Type B pancreatic cell (in vitro differentiated cells): ENCODE measurements at places on chromosomes 4 and X.

DNA sequence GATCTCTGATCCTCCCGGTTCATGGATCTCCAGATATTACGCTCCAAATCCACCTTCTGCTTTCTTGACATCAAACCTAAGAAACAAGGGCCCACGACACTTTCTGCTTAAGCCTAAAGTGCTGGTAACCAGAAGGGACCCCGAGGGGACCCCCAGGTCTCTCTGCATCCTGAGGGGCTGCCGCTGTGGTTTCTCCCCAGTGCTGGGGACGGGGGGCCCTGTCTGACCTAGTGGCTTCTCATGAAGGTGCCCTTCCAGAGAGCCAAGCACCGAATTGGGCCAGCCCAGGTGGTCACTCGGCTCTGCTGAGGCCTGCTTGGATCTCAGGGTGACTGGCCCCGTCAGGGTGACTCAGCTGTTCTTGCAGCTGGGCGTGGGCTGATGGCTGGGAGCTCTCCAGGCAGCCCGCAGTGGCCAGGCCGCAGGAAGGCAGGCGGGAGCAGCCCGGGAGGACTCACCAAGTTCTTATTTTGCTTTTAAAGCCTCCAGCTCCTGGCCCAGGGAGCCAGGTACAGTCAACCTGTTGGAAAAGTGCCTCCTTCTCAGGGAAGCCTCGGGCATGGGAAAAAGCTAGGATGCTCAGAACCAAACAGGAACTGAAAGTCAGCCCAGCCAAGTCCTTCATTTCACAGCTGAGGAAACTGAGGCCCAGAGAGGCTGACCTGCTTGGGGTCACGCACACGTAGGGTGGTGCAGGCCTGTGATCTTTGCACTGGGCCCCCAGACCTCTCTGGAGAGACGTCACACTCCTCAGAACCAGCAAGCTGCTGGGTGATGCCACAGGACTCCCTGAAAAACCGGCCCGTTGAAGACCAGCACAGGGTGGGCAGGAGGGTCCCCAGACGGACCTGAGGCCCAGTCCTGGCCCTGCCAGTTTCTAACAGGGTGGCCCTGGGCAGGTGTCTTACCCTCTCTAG is 16.7 kb downstream of the BLOC1S4 start:
- DNase-seq, result no peak

DNA sequence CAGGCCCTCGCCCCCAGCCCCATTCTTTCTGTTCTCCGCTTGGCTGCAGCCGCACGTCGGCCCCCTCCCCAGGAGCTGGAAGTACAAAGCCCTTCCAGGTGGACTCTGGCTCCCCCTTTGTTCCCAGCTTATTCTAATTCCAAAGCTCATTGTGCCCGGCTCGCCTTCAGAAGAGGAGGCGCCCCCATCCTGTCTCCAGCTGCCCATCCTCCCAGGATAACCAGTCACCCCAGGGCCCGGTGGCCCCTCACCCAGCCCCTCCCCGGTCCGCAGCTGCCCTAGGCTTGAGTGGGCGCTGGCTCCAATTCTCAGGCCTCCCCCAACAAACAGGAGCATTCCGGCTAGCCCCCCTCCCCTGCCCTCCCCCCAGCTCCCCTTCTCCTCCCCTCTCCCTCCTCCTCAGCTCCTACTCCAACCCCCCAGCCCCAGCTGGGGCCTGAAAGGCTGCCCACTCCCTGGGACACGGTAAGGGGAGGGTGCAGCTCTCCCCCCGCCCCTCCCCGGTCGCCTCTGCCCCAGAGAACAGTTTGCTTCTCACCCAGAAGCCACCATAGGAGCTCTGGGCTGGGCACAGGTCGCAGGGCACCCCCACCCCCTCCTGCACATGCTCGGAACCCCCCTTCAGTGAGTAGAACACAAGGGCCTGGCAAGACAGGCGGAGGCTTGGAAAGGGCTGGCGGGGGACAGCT is 3.1 kb upstream of the SLC6A8 start:
- no peak for DNase-seq

DNA sequence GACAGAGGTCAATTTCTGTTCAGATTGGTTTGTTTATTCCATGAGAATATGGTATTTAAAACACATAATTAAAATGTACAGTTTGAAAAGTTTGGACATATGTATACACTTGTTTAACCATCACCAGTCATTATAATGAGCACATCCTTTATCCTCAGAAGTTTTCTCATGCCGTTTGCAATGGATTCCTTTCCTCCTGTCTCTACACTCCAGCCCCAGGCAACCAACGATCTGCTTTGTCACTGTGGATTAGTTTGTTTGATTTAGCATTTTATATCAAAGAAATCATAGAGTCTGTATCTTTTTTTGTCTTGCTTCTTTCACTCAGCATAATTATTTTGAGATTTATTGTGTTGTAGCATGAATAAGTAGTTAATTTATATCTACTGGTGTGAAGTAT is 243.0 kb upstream of the TRAM1L1 start:
- DNase-seq, result no peak

DNA sequence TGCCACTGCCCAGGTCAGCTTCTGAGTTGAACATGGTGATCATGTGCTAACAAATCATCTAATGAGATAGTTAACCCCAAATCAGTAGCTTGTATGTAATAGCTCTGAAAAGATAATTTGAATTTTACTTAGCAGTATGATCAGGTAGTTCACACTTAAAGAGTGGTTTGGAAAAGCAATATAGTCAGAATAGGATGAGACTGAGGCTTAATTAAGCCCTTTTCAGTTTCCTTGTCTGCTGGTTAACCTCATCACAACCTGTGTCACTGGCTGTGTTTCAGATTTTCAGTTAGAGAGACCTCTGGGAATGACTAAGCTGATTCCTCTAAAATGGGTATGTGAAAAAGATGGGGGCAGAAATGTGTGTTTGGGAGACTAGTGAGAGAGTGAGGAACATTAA is 38.1 kb downstream of the GPR174 start:
- DNase-seq, result no peak

- no peak for DNase-seq
Measured at GRCh38 chr4:1523907-1524636, 117.8 kb upstream of the NKX1-1 start.

DNA sequence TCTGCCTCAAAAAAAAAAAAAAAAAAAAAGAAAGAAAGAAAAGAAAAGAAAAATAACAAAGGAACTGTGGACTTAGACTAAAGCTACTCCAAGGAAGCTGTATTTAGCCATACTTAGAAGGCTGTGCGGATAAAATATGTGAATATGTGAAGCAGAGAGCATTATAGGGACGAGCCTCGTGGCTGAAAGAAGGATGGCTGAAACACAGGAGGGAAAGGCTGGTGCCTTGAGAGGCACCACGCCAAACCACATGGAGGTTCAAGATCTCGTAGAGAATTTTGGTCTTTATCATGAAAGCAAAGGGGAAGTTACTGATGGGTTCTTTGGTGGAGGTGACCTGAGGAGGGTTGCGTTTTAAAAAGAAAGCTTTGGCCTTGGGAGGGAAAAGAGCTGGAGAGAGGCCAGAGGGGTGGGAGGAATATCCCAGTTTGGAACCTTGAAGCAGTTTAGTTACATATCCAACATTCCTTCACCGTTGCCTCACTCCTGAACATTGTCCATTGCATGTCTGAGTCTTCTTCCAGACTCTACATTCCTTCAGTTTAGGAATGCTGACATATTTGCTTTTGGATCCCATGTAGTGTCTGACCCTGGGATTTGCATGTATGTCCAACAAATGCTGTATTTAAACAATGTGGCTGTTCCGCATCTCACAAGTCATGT is 82.5 kb downstream of the CPE start:
- DNase-seq, result no peak
